ENCODE measurements at places on chromosomes 4 and X.

DNA sequence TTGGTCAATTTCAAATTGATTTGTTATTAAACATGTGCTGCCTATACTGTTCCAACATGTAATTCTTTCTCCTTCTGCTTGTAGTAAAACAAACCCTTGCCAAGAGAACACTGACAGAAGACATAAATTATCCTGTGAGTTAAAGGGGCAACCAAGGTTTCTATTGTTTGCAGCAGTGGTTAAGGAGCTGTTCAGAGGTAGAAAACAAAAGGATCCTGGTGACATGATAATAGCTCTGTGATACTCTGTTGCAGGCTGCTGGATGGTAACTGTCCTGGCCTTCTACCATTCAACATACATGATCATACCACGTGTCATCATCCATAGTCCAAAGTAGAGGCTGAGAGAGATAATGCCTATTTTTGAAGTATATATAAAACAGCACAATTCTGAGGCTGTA is 75.8 kb upstream of the F9 start:
- DNase-seq: no peak

- DNase-seq: no peak
These were observed 625.7 kb downstream of the SMARCA1 start for GRCh38 chrX:128897621-128898020.

GRCh38 chr4:148141501-148141900 is 300.7 kb downstream of the NR3C2 start:
- DNase-seq: no peak

GRCh38 chrX:49932791-49933190 is 10.4 kb downstream of the CLCN5 start:
- no peak for DNase-seq

GRCh38 chrX:40524423-40524822 is 56.3 kb upstream of the ATP6AP2 start:
- DNase-seq: no peak

GRCh38 chr4:147768113-147768512 is 36.2 kb downstream of the ARHGAP10 start:
- DNase-seq: no peak

GRCh38 chr4:110898290-110898689 is 275.4 kb upstream of the PITX2 start:
- DNase-seq: no peak

DNA sequence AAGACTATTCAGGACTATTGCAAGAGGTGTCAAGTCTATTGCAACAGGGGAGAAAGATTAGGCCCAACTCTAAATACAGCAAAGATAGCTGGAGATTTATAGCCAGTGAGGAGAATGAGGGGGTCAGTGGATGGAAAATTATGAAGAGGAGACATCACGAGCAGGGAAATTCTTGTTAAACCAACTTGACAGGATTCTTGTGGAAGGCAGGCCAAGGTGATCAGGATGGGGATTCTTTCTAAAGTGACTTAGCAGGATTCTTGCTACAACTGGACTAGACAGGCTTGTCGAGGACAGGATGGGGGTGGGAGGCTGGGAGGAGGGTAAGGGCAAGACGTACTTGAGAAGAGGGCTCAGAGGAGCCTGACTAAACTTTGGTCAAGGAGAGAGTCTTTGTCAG is 89.0 kb downstream of the PHEX start:
- no peak for DNase-seq

DNA sequence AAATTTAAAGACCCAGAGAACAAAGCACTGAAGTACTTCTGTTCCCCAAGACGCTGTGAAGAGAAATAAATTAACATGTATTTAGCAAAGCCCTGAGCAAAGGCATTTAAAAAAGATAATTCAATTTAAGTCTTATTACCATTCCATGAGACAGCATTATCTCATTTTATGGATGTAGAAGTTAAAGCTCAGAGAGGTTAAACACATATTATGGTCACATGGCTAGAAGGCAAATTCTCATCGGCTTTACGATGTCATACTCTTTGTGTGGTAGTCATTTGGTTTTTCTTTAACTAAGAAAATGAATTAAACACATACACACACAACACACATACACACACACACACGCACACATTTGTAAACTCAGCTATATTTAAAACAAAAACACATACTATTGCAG is 262.7 kb downstream of the HS3ST1 start:
- DNase-seq: no peak

DNA sequence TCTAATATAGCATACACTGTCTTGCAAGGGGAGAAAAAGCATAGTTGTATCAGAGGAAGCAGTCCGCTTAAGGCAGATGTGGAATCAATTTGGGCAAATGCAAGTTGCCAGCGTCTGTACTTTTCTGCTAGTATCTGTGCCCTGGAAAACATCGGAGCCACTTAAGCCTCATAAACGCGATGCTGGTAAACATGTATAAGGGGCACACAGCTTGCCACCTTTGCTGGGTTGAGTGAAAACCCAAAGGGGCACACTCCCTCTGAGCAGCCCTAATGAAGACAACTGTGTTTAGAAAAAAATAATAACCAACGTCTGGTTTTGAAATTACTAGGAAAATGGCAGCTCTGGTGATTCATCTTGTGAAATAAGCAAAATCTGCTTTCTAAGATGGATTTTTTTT is 24.3 kb downstream of the SMIM20 start:
- no peak for DNase-seq

GRCh38 chr4:16259889-16260246 is 33.6 kb upstream of the TAPT1 start:
- no peak for DNase-seq

DNA sequence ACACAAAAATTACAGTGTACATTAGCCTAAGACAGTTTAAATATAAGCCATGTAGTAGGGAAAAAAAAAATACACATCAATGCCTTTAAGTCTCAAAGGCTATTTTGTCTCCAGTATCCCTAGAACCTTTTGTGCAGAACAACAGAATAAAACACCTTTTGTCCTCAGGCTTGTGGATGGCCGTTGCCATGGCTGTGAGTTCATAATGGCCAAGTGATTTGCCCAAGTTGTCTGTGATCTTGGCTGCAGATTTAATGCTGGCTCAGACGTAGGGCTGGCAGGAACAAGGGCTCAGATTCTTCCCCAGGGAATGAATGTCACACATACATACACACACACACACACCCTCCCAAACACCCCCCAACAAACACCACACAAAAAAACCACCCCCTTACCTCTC is 25.3 kb downstream of the GPM6B start:
- DNase-seq: no peak

DNA sequence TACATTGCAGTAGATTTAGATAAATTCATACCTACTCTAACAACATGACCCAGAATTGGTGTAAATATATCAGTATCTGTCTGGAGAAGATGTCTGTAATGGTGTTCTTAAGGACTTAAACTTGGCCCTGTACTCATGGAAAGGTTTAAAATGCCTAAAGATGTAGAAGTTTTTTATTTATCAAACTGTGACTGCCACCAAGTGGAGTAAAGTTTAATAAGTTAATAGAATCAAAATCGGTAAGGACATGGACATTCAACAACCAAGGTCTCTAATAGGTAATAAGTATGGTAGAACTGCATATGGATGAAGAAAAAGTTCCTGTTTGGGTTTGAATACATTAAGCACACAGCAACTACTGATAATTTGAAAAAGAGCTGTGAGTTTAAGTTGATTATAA is 474.0 kb upstream of the NDST3 start:
- peak; percentile 60 for DNase-seq

GRCh38 chr4:181004056-181004455 is 1239.1 kb upstream of the TENM3 start:
- no peak for DNase-seq

- DNase-seq: peak; percentile 45
These were observed 668.0 kb upstream of the LCORL start for GRCh38 chr4:18689308-18690115.

GRCh38 chr4:89364541-89364940 is 56.9 kb upstream of the GPRIN3 start:
- DNase-seq: no peak

DNA sequence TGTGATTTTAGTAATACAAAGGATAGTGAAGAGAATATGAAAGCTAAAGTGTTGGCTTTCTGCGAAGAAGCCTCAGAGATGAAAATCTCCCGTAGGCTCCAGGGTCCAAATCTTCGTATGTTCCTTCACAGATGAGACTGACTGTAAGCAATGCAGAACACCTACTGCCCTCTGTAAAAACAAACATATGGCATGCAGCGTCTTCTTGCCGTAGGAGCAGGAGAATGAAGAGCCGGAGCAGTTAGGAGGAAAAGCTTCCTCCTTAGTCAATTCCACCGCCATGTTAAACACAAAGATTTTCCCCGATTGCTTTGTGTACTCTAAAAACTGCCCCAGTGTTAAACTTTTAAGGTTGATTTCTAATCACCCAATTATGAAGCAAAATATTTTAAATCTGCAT is 22.5 kb downstream of the RWDD4 start:
- no peak for DNase-seq

DNA sequence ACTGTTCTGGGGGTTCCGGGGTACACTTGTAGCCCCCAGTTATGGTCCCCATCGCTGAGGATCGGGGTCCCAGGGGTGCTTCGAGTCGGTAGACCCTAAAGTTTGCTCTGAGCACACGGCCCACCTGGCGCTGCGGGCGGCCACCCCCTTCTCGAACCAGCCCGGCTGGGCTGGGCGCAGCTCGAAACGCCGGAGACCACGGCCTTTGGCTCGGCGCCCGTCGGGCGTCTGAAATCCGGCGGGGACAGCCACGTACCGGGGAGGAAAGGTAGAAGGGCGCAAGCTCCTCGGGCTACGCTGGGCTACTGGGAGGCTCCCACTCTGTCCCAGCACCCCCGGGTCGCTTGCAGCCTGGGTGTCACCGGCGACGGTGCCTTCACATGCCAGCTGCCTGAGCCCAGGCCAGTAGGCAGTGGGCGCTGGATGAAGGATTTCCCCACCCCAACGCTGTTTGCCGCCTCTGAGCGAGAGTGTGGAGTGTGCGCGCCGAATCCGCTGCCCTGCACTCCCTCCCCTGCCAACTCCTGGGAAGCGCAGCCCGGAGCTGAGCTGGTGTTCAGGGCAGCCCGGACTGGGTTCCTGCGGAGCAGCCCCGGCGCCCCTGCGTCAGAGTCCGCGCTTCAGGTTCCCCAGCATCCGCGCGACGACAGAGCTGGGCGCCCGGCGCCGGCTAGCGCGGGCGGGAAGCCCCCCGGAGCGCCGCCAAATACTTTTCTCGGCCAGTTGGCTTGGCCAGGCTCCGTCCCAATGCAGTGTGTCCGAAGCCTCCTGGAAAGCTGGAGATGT is 637 bp downstream of the MAMLD1 start:
- peak; percentile 14 for DNase-seq

DNA sequence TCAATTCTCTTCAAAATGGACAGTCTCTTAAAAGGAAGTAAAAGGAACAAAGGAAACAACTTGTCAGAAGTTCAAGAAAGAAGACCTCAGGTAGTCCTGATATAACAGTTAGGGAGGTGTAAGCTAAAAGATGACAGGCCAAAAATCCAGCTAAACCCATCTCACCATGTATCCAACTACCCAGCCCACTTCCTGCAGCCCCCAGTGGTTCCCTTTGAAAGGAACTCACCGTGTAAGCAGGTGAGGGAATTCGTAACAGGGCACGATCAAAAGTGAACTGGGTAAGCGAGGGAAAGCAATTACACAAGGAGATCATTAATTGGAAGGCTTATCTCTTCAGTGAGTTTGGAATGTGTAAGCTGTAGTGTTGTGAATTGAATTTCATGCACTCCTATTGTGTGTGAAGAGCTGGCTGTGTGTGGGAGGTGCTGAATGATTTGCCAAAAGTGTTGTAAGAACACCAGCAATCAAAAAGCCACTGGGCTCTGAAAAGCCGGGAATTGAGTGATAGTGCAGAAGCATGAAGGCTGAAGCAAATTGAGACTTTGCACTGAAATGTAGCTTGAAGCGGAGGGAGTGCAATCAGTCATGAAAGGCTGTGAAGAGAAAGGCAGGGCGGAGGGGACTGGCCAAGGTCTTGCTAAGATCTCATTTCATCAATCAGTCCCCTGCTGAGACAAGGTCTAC is 914.2 kb upstream of the LCORL start:
- DNase-seq: no peak

GRCh38 chr4:1216869-1217294 is 32.0 kb downstream of the CTBP1 start:
- no peak for DNase-seq

DNA sequence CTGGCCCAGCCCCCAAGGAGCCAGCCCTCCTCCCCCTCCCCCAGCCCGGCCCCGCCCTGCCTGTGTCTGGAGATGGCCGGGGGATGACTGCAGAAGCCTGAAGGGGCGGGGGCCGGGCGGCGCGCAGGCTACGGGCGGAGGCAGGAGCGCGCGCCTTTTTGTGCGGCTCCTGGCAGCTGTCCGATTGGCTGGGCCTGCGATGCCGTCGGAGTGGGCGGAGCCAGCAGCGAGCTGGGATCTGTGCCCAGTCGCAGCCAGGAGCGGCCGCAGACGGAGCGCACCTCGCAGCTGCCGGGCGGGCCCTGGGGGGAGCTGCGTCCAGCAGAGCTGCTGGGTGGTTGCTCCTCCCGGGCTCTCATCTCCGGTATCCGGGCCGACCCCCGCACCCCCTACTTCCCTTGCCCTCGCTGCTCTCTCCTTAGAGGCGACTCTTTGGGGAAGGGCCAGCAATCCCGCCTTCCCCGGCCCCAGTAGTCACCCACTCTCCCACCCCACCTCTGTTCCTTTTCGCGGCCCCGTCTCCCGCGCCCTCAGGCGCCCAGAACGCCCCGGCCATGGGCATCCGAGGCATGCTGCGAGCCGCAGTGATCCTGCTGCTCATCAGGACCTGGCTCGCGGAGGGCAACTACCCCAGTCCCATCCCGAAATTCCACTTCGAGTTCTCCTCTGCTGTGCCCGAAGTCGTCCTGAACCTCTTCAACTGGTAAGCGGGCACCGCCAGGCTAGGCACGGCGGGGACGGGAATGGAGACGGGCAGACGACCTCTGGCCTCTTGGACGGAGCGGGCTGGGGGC is at the start of gene GABRQ:
TSS of gene GABRQ (plus strand) at position 247 of the 794 bp plus-strand sequence. CDS start at position 555, 308 bp downstream.
- DNase-seq: no peak

- no peak for DNase-seq
These were observed 31.0 kb downstream of the OSTC start for GRCh38 chr4:108681321-108681809.

- no peak for DNase-seq
These were observed 17.4 kb downstream of the GABRA4 start for GRCh38 chr4:46975812-46976553.

GRCh38 chr4:186472948-186473347 is 82.4 kb downstream of the MTNR1A start:
- DNase-seq: peak; percentile 52

GRCh38 chrX:134821370-134821769 is 163.1 kb upstream of the PLAC1 start:
- DNase-seq: no peak

- DNase-seq: peak; percentile 35
These were observed 40.0 kb downstream of the TXK start for GRCh38 chr4:48093991-48094416.

DNA sequence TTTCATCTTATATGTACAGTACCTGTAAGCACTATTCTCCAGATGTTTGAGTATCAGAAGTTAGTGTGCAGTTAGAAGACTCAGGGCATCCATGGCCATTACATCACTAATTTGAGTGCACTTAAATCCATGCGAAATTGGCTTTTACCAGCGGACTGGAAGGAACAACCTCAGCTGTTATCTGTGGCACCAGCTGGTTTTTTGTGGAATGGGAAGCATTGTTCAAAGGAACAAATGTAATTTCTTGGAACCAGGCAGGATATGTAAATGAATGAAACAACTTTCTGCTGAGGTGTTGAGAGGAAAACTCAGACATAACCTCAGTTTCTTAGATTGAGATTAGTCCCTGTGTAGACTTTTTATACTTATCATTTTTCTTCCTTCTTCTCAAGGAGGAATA is 60.2 kb downstream of the PDGFRA start:
- no peak for DNase-seq

Data from RKO (cell line).